ENCODE measurements at places on chromosomes 3 and 15.
A peak's percentile ranks its signal among the peaks of the same experiment; 100 is the strongest.

GRCh38 chr3:63557912-63558311 lies 94.6 kb upstream of the SNTN start:
- DNase-seq: no peak

DNA sequence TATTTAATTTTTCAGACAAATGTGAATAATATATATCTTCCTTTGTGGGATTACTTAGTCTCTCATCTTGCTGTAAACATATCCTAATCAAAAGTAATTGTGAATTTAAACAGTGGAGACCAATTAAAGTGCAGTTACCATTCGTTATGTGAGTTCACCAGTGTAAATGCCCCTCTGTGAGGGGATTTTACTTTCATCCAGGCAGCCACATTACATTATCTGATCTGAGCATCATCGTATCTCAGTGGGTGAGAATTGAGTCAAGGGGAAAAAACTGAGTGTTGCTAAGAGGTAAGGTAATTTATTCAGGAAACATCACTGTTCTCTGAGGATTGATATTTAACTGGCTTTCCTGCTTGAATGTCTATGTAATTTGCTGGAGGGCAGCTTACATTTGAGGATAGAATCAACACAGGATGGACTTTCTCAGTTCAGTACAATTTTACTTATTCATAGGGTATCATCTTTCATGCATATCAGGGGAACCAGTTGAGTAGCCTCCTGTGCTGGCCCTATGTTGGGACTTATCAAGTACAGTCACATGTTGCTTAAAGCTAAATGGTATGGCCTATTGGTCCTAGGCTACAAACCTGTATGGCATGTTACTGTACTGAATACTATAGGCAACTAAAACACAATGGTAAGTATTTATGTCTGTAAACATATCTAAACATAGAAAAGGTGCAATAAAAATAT lies 219.7 kb downstream of the CD47 start:
- DNase-seq: no peak

DNA sequence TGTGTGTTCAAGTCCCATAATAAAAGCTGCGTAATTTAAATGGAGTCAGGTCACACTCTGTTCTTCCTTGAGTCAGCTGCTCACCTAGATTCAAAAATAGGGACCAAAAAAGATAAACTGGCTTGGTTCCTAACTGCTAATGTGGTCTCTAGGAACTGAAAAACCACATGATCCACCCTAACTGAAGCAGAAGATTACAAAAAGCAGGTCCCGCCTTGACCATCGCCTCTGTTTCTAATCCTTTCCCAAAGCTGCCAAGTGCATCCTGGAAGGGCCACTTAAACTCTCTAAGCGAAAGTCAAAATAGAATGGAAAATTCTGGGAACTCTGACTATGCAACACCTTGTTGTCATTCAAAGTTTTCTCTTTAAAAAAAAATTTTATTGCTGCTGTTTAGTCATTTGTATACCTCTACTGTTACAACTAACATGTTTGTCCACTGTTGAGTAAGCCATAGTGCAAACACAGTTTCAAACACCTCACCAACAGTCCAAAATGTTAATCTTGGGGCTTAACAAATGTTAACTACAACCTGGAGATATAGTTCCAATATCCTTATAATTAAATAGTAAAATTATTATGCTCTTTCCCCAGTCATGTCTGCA lies 88.9 kb upstream of the THBS1 start:
- DNase-seq: no peak

DNA sequence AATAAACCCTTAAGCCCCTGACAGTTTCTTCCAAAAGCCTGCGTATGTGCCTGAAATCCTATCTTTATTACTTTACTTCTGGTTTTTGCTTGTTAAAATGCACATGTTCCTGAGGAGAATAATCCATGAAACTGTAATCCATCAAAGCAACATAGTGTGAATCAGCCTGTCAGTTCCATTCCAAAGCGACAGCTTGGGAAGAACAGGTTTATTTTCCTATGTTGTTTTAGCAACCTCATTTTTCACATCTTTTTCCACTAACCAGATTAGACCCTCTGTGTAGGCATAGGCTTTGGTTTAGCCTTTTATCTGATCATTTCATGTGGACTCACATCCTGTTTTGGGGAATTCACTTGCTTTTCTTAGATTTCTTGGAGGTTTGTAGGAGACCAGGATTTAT lies 988.0 kb downstream of the SQOR start:
- DNase-seq: no peak

DNA sequence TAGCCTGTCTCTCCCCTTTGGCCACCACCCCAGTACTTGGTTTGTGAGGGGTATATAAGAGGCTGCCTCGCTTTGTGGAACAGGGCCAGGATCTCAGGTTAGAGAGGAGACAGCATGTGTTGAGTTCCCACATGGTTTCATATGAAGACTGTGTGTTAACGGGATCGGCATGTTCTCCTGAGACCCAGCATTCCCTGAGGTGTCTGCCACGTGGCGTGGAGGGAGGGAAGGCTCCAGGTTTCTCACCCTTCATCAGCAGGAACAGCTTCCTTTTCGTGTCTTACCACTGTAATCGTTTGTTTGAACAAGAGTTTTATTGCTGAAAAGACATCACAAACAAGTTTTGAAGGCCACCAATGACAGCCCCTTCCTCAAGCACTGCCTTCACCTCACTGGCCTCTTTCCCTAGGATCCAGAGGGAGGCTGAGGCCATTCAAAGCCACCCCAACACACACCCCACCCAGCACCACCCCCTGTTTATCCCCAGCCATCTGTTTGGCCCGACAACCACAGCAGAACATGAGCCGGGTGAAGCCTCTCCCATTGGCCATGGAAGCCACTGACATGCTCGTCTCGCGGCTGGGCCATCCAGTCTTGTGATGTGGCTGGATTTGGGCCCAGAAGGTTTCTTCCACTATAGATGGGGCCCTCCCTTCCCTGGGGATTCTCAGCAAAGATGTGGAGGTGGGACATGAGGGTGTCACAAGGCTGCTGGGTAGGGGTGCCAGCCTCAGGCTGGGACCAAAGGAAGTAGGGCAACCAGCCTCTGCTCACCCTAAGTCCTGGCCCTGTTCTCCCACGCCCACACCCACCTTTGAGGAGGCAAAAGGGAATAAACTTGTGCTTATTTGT lies 10.0 kb downstream of the BHLHE40 start:
- no peak for DNase-seq

DNA sequence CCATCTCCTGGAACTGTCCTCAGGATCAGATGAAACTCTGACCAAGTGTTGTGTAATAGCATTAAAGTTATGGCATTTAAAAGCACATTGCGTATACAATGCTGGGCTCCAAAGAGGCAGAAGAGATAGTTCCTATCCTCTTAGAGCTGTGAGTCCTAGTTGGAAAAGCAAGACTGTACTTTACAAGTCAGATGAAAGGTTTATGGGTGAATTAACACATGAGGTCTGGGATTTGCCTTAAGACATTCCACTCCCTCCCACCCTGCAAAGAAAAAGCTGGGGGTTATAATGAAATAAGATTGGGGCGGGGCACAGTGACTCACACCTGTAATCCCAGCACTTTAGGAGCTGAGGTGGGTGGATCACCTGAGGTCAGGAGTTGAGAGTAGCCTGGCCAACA lies 35.6 kb downstream of the SNAPC5 start:
- no peak for DNase-seq

DNA sequence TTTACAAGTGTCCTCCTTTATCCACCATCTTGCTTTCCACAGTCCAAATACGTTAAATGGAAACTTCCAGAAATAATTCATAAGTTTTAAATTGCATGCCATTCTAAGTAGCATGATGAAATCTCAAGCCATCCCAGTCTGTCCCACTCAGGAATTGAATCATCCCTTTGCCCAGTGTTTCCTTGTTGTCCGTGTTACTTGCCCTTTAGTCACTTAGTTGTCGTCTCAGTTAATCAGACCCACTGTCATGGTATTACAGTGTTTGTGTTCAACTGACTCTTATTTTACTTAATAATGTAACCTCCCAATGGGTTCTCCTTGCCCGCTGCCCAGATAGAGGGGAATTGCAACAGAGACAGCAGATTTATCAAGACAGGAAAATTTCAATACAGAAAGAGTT lies 77.6 kb upstream of the NDN start:
- DNase-seq: no peak

- no peak for DNase-seq
Observed at GRCh38 chr15:101424984-101425383, 64.5 kb downstream of the PCSK6 start.

DNA sequence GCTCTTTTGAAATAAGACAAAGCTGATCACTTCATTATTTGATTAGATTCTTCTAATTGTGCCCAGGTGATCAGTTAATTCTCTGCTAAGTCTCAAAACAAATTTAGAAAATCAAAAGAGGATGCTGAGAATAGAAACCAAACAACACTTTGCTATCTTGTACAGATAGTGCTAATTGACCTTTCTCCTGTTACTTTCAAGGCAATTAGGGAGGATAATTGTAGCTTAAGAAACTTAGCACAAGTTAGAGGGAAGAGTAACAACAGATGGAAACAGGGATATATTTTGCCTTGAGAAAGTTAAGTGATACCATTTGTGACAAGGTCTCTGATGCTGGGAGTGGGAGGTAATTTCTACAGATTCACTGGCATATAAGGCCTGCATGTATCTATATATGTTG lies 344.8 kb upstream of the GRM7 start:
- no peak for DNase-seq

- DNase-seq: no peak
Observed at GRCh38 chr3:43906849-43907507, 216.2 kb downstream of the ABHD5 start.

- no peak for DNase-seq
Observed at GRCh38 chr15:88710027-88710715, 71.4 kb downstream of the ISG20 start.

DNA sequence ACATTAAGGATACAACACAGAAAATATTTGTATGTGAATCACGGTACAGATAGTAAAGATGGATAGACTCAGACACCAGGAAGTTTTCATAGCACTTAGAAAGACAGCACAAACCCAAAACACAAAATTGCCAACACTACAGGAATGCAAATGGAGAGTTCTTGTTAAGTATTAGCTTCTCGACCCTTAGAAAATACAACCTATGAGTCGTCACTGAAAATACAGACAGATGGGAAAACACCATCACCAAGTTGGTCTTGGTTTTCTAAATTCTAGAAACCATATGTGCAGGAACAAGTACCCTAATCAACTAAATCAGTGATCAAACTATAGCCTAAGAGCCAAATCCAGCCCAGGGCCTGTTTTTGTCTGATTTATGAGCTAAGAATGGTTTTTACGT lies 50.7 kb downstream of the PEAK1 start:
- no peak for DNase-seq

DNA sequence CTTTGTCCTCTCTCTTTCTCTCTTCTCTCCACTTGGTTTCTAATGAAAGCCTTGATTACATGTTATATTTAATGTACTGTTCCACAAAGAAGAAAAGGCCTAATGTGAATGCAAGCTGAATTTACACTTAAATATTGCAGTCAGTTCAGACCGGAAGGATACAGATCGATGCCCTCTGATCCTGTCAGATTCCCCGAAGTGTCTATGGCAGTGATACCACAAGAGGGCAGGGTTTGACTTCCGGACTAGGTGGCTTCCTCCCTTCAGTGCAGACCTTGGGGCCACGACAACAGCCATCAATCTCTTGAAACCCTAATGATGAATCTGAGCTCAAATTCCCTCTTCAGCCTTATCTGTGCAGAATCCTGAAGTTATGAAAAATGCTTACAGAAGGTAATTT lies 29.5 kb downstream of the AGTR1 start:
- DNase-seq: no peak

DNA sequence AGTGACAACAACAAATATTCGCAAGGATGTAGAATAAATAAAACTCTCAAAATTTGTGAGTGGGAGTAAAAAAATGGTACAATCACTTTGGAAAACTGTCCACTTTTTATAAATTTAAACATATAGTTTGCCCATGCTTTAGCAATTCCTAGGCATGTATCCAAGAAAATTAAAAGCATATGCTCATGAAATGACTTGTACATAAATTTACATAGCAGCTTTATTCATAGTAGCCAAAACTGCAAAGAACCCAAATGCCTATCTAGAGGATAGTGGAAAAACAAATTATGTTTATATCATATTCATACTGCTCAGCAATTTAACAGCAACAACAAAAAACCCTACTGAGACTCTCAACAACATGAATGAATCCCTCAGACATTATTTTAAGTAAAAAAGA lies 363.6 kb upstream of the CCDC54 start:
- DNase-seq: peak; percentile 44

DNA sequence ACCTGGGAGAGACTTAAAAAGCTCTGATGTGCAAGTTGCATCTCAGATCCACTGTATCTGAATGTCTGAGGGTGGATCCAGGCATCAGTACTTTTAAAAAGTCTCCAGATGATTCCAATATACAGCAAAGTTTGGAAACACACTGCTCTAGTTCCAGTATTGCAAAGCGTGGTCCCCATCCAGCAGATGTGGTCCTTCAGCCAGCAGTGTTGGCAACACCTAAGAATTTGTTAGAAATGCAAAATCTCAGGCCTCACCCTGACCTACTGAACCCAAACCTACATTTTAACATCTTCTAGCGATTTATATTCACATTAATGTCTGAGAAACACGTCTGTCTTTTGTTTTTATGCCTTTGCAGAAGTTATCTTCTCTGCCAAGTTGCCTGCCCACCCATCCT lies 32.2 kb upstream of the SGO1 start:
- DNase-seq: no peak

DNA sequence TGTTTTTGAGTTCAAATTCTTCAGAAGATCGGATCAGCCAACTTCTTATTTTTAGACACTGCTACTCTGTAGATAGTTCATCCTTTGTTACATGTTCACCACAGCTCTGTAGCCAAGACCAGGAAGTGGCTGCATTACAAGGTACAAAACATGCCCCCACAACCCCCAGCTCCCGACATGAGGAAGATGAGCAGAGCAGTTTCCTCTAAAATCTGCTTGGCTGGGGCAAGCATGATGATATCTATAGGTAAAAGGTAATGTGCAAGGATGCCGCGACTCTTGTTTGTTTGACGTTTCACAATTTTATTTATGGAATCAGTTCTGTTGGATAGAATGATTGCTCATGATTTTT lies 126.5 kb upstream of the GRM7 start:
- DNase-seq: no peak

DNA sequence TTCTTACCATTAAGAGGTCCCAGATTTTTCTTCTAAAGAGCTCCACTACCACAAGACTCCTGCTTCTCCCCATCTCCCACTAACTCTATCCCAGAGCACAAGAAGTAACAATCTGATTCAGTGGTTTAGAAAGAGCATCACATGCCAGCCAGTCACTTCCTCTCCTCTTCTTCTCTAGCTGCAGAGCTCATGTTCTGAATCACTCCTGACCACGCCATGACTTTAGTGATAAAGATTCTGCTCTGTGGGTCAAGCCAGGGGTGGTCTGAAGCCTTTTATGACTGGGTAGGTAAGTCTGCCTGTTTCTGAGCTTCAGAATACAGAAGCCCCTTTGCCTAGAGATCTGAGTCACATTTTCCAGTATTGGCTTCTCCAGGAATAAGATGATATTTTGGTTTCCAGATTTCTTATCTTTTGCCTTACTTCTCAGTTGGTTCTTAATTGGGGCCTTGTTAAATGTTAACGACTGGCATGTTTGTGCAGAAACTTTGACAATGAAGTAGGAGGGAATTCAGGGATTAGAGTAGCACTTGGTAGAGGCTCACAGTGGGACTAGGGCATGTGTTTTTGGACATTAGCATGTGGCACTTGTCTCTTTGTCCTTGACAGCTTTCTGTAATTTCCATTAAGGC lies 27.6 kb upstream of the ADAMTSL3 start:
- no peak for DNase-seq
